ENCODE measurements at places on chromosomes 4 and X.
A peak's percentile ranks its signal among the peaks of the same experiment; 100 is the strongest.

DNA sequence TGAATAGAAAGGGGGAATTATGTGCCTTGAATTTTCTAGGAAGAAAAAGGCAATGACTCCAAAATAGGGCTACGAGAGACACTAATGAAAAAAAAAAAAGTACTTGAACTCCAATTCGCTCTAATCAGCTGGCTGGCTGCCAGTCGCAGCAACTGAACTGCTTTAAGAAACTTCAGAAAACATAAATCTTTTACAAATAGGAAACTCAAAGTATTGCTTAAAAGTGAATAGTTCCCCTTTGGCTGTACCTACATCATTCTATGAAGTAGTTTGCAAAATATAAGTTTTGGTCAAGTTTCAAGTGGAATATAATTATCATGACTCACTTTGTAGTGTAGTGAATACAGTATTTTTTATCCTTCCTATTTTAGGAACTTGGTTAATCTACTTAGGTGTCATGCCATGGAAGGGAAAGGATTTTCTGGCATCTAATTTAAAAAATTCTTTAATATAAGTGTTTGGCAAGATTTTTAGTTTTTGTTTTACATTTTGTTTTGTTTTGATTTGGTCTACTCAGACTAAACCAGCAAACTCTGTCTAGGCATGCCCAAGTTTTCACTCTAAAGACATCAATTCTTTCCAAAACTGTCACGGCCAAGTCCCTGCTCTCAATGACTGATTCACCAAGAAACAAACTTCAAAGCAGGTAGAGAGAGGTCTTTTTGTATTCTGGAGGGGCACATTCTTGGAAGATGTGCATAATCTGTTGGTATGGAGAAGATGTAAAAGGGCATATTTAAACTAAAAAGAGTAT is 382.4 kb upstream of the GALNT7 start:
- DNase-seq = no peak

DNA sequence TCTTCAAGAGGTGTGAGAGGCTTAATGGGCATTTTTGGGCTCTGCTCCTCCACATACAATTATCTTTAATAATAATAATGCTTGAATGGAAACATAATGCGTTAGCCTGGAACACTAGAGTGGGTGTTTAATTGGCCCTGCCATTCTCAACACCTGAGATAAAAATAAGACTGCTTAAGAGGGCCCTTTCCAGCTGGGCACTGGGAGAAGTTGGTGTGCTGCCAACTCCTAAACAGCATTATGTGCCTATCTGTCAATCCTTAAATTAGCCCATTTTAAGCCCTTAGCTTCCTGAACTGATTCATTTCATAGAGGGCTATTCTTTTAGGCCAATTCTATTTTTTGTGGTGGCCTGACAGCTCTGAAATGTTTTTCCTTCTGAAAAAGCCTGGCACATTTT is 211.1 kb upstream of the ZIC3 start:
- DNase-seq = peak; percentile 58

- DNase-seq = no peak
These were observed 114.5 kb upstream of the ACSL4 start for GRCh38 chrX:109847257-109848187.

DNA sequence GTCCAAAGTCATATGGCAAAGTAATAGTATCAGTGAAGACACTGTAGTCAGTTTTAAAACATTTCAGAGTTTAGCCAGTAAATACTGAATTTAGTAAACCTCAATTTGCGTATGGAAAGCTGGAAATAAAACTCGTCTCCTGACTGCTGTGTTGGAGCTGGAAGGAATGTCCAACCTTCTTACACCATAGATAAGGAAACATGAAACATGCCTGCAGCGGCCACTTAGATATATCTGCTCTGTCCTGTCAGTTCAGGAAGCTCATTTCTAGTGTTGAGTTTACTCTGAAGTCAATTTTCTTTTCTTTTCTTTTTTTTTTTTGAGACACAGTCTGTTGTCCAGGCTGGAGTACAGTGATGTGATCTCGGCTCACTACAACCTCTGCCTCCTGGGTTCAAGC is 21.2 kb downstream of the ARHGAP10 start:
- no peak for DNase-seq

GRCh38 chrX:71540801-71541200 is 7.9 kb downstream of the OGT start:
- DNase-seq = no peak

DNA sequence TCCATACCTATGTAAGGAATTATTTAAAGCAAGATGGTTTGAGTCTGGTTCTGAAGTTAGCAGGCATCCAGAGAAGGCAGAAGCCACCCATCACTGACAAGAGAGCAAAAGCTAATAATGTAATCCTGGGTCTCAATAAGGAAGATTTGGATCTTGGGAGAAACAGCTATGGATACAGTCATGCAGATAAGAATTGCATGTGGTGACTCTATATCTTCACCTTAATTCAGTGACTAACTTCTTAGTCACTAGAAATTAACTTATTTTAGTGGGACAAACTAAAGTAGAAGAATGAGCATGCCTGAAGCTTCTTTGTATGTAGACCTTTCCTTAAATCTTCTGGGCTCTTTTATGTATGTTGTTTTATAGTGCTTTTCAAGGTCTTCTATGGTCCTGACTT is 66.6 kb downstream of the ATP10D start:
- no peak for DNase-seq

- no peak for DNase-seq
These were observed 10.7 kb upstream of the BRS3 start for GRCh38 chrX:136477026-136477425.

DNA sequence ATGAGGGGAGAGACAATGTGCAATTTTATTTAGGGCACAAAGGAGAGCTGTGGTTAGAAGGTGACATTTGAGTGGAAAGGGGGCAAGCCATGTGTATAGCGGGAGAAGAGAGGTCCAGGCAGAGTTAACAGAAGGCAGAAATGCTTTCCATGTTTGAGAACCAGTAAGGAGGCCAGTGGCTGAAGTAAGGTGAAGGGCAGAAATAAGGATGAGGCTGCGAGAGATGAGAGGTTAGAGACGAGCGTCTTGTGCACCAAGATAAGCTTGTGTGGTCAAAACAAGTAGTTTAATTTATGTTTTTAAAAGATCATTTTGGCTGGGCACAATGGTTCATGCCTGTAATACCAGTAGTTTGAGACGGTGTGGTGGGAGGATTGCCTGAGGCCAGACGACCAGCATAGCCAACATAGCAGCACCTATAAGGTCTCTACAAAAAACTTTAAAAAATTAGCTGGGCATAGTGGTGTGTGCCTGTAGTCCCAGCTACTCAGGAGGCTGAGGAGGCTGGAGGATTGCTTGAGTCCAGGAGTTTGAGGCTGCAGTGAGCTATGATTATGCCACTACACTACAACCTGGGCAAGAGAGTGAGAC is 8.5 kb downstream of the HTT start:
- DNase-seq = no peak

DNA sequence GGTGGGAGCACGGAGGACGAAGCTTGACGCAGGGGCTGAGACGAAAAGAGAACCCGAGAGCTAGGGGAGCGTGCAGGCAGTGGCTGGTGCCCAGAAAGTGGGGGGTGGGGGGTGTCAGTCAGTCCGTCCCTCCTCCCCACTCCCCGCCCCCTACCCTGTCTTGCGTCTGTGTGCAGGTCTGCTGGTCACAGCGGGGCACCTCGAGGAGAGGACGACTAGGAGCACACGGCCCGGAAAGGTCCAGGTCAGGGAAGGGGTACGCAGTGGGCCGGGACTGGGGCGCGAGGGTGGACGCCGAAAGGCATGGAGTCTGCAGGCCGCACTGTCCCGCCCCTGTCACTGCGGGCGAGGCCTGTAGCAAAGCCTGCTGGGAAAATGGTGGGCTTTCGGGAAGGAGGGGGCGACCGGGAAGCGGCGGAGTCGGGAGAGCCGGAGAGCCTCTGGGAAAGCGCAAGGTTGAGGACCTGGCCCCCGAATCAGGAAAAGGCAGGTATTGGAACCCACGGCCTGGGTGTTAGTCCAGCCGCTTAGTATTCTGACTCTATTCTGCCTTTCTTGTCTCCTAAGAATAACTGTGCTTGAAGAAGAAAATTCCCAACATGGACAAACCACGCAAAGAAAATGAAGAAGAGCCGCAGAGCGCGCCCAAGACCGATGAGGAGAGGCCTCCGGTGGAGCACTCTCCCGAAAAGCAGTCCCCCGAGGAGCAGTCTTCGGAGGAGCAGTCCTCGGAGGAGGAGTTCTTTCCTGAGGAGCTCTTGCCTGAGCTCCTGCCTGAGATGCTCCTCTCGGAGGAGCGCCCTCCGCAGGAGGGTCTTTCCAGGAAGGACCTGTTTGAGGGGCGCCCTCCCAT is 769 bp downstream of the TCEAL1 start:
- DNase-seq = peak; percentile 74

- no peak for DNase-seq
These were observed 12.7 kb upstream of the PAGE4 start for GRCh38 chrX:49816435-49816834.

DNA sequence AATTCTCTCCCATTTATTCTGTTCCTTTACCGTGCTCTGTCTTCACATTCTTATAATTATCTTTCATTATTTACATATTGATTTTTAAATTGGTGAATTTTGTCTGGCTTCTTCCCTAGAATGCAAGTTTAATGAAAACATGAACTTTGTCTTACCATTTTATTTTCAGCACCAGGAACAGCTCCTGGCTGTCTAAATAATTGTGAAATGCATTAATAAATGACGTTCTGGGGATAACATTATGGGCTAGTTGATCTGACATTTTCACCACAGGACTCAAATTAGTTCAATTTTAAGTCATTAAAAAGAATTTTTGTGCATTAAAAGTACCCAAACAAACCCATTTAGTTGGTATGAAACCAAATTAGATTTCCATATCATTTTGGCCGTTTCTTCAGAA is 97.5 kb downstream of the KCTD8 start:
- no peak for DNase-seq

DNA sequence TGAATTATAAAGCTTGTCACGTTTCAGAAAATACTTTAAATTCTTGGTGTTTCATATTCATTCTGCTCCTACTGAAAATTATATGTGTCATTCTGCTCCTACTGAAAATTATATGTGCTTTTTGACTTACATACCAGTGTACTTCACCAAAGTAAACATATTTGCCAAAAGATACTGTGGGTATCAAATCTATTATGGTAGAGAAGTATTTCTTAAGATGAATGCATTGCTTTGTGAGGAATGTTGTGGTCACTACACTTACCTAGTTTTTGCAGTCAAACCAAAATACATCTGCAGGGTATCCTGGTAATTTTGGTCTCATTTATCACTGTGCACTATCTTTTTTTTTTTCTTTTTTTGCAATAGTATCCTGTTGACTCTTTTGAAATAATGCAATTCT is 287.7 kb upstream of the MAD2L1 start:
- DNase-seq = no peak

DNA sequence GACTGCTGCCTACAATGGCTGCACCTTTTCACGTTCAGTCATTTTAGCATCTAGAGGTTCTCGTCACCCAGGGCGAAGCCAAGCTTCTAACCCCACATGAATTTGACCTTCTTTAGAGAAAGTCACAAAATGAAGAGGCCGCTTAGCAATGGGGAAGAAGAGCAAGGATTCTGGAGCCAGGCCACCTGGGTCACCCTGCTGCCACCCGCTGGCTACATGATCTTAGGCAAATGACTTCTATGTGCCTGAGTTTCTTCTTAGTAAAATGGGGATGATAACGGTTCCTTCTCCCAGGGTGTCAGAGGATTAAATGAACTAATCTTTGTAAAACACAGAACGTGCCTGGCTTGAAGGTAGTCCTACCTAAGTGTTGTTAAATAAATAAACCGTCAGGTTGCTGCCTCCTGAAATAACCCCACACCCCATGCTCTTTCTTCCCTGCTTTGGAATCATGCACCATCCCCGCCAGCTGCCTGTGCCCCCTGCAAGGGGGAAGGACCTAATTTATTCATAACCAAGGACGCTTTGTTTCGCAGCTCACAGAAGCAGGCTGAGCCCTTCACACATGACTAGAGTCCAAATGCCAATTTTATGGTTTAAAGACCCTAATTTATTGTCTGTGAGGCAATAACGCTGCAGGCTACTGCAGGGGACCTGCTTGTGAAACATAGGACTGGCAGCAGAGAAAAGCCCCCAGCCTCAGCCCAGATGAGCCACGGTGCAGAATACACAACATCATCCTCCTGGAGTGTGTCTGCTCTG is 28.6 kb upstream of the NSG1 start:
- DNase-seq = no peak

DNA sequence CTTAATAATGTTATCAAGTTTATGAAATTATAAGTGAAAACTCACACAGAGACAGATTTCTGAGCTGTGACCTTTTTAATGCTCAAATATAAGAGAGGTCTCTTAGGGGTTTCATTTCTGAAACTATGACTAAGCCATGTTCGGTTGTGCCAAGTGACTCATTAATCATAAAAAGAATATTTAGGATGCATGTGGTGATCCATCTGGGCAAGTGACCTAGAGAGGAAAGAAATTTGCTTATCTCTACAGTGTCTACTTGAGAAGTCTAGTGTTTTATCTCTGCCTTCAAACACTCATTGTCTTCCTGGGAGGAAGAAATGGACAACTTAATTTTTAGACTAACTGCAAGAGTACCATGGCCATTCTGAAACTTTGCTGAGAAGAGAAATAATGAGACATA is 545.3 kb upstream of the GRID2 start:
- DNase-seq = no peak

DNA sequence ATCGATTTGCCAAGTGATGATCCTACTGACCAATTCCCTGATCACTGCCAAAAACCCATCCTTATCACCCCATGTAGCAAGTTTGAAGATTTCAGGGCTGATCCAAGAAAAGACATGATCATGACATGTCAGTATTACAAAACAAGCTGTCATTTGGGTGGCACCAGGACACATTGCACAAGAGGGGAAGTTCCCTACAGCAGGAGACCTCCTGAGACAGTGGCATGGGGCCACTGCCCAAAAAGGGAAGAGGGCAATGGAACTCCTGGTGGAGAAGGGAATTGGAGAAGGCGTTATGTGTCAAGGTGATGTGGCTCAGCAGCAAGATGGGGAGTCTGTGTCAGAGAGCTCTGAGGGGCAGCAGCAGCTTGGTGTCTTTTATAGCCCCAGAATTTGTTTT is 43.4 kb downstream of the ZNF182 start:
- DNase-seq = no peak

GRCh38 chr4:14749910-14750309 is 252.4 kb upstream of the CPEB2 start:
- peak; percentile 30 for DNase-seq

DNA sequence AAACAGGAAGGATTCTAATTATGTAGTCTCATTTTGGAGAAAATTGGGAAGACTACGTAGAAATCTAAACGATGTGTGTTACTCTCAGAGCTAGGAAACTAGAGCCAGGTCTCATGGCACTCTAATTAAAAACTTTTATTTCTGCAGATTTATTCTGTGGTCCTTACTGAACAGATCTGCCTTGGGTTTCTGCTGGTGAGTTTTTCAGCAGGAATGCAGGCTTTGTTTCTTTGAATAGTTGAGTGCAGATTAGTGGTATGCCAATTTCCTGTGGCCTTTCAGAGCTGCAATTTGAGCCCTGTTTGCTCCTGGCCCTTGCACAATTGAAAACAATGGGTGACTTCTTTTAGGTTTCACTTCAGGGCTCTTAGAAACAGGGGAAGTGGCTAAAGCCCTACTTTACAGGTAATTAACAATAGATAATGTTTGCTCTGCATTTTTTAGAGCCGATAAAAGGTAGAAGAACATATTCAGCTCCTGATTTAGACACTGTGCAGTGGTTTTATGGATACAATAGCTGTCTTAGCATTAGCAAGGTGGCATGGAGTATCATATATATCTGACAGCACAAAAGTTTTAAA is 21.8 kb downstream of the SPRY1 start:
- no peak for DNase-seq

- DNase-seq = no peak
These were observed 49.8 kb downstream of the OSTC start for GRCh38 chr4:108700081-108700757.

GRCh38 chr4:172055046-172055445 is 241.8 kb downstream of the GALNTL6 start:
- no peak for DNase-seq

- no peak for DNase-seq
These were observed 120.2 kb upstream of the PJA1 start for GRCh38 chrX:69285401-69285877.

Measured in D341Med (cell line).